ENCODE measurements at places on chromosomes 4 and X.

DNA sequence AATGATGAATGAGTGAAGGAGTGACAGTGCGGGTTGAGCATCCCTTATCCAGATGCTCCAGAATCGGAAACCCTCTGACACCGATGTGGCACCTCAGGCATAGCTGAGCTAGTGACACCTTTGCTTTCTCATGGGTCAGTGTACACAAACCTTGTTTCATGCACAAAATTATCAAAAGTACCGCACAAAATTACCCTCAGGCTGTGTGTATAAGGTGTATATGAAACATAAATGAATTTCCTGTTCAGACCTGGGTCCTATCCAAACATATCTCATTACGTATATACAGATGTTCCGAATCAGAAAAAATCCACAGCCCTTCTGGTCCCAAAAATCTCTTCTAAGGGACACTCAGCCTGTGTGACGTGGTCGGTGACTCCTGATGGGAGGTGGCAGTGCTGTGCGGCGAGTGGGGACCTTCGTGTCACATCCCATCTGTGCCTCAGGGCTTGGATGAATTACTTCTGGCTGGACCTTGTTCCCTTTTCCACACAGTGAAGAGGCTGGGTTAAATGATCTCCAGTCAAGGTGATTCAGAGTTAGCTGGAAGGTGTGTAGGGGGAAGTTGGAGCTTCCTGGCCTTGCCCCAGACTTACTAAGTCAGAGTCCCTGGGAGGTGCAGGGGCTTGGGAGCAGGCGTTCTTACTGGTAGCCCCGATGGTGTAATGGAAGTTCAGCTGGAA, 18.8 kb downstream of the RGS12 start:
- DNase-seq, result no peak

DNA sequence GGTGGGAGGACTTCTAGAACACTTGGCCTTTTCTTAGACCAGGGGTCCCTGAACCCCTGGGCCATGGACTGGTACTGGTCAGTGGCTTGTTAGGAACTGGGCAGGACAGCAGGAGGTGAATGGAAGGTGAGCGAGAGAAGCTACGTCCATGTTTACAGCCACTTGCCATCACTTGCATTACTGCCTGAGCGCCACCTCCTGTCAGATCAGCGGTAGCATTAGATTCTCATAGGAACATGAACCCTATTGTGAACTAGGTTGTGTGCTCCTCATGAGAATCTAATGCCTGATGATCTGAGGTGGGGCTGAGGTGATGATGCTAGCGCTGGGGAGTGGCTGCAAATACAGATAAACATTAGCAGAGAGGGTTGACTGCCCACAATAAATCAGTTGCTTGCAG, 100.9 kb upstream of the IGFBP7 start:
- no peak for DNase-seq

DNA sequence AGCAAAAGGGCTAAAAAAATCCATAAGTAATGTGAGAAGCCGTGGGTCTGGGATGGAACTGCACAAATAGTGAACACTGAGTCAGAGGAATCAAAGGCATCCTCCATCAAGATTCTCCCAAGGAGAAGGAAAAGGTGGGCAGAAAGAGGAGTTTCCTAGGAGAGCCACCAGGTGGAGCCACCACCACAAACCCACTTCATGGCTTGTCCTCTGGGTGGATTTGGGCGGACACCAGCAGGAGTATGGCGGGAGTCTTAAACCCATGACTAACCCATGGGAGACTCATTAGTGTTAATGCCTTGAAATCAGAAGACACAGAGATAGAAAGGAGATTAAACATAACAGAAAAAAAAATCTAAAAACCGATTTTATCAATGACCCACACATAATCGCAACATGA, 147.7 kb downstream of the SH3KBP1 start:
- DNase-seq, result peak; percentile 81

- no peak for DNase-seq
Observed at GRCh38 chr4:3367866-3368265, 73.9 kb upstream of the HGFAC start.

GRCh38 chrX:56968980-56969379, 26.4 kb downstream of the SPIN3 start:
- DNase-seq, result peak; percentile 9

- DNase-seq, result no peak
Observed at GRCh38 chr4:166839615-166840251, 394.6 kb downstream of the SPOCK3 start.

DNA sequence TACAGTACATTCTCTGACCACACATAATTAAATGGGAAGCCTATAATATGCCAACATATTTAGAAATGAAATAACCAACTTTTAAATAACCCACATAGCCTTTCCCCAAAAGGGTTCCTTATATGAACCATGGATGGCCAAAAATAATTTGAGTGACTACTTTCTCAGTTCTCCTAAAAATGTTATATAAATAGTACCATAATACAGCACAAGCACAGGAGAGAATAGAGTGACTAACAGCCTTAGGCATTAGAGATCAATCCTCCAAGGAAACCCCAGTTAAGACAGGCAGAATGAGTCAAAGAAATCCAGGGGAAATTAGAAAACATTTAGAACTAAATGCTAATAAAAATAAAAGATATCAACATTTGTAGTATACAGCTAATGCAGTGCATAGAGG, 50.2 kb downstream of the ANKRD17 start:
- peak; percentile 21 for DNase-seq

- no peak for DNase-seq
Observed at GRCh38 chr4:159272273-159273140, 169.6 kb downstream of the RAPGEF2 start.

DNA sequence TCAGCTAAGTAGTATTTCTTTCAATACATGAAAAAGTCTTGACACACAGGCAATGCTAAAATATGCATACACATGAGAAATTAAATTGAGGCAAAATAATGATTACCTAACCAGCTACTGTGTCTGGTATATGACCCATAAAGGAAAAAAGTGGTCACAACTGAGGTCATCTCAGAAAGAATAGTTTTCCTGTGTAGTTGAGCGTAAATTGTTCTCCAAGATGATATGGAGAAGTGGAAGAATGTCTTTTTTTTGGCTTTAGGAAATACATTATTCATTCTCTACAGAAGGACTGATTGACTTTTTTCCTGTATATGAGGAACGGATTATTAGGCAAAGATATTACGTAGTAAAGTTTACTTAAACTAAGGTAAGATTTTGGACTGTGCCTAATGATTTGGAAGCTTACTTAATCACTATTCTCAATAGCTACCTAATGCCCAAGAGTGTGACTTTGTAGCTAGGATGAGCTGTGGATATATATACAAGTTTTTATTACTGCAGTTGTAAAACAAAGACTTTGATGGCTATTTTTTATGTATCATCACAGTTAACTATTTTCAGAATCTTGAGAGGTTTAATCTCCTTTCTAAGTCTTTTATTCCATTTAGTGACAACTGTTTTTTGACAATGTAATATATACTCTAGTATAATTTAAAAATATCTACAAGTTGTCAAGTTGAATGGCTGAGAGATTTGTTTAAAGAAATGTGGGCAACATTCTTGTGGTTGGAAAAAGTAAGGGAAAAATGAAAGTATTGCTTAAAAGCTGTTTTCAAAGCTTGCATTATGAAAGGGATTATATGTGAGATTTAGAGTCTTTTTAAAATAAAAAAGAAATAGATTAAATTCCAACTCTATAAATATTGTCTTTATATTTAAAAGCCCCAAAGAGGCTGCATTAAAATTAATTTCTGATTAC, 100.2 kb downstream of the PDLIM5 start:
- peak; percentile 63 for DNase-seq

DNA sequence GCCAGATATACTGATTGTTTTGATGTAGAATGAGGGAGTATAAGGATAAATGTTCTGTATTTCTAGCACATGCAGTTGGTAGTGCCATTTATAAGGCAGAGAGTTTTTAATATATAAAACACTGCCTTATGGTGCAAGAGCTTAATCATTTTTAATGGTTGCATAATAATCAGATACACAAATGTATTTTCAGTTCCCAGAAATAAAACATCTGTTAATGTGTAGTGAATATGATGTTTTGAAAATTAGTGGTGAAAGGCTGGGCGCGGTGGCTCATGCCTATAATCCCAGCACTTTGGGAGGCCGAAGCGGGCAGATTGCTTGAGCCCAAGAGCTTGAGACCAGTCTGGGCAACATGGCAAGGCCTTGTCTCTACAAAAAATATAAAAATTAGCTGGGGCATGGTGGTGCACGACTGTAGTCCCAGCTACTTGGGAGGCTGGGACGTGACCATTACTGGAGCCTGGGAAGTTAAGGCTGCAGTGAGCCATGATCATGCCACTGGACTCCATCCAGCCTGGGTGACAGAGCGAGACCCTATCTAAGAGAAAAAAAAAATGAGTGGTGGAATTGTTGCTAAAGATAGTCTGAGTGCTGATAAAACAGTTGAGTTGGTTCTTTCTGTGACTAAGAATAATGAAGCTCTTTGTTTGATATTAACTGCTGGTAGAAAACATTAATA, 29.3 kb downstream of the CLCN3 start:
- DNase-seq, result peak; percentile 60

GRCh38 chr4:58767598-58767997, 1657.4 kb upstream of the IGFBP7 start:
- no peak for DNase-seq

DNA sequence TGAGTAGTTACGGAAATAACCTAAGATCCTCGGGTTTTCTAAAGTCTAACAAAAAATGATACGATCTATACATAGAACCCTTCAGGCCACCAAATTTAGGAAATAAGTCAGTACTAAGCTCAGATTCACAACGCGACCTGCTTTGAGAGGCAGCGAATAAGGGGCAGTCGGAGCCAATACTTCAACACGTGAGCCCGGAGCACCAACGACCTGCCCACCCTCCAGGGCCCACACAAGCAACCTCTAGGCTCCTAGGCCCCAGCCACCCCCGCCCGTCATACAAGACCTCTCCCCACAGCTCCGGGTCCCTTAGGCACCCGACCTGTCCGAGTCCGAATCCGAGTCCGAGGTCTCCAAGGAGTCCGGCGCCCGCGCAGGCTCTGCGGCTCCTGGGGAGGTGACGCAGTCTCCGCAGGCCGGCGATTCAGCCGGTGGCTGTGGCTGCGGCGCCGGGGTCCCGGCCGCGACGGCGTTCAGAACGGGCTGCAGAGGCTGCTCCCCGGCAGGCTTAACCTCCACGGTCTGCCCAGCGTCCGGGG, 580 bp downstream of the NAF1 start:
- DNase-seq, result peak; percentile 47
